Spinal cord (tissue), 10 donors: ENCODE measurements at places on chromosomes 16 and 17. TPM values are rescaled to one million over a fixed set of nuclear protein-coding genes. Genes with fewer than 3 reads are reported as not detected.

GRCh38 chr16:13767215-13767614 is 152.7 kb upstream of the ERCC4 start:
- H3K36me3 ChIP-seq, result no peaks in the 10 kb centered on the region
- no peak overlapping the region for H3K4me3 ChIP-seq
- no peak overlapping the region for H3K27ac ChIP-seq

DNA sequence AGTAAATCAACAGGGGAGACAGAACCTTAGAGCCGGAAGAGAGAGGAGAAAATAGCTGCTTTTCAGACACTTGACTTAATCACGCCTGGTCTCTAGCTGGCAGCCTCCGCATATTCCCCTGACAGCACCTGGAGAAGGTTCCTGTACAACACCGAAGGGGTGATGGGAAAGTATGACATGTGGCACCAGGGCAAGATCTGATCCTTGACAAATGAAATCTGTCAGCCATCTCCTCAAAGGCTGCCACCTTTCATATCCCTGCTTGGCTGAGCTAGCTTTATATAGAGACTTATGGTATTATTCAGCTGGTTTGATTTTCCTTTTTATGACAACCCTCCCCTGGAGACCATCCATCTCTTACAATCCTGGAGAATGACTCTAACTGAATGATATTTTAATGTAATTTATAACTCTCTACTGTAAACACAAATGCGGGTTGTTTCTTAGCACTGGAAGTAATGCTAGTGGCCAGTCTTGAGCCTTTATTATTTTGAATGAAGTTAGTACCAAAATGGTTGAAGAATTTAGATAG is 1205.3 kb upstream of the CDH8 start:
- H3K36me3 ChIP-seq, result no peaks in the 10 kb centered on the region
- no peaks in the 10 kb centered on the region for H3K4me1 ChIP-seq
- H3K27me3 ChIP-seq, result no peaks in the 10 kb centered on the region
- no peak overlapping the region for H3K27ac ChIP-seq
- no peak overlapping the region for H3K4me3 ChIP-seq

- H3K4me1 ChIP-seq, result peaks cover 58% of the 10 kb centered on the region
- no peak overlapping the region for H3K4me3 ChIP-seq
- no peak for DNase-seq
- no peak overlapping the region for H3K27ac ChIP-seq
- H3K27me3 ChIP-seq, result no peaks in the 10 kb centered on the region
- peaks cover 4% of the 10 kb centered on the region for H3K36me3 ChIP-seq
Observed at GRCh38 chr17:72556944-72557826, 436.4 kb downstream of the SOX9 start.

DNA sequence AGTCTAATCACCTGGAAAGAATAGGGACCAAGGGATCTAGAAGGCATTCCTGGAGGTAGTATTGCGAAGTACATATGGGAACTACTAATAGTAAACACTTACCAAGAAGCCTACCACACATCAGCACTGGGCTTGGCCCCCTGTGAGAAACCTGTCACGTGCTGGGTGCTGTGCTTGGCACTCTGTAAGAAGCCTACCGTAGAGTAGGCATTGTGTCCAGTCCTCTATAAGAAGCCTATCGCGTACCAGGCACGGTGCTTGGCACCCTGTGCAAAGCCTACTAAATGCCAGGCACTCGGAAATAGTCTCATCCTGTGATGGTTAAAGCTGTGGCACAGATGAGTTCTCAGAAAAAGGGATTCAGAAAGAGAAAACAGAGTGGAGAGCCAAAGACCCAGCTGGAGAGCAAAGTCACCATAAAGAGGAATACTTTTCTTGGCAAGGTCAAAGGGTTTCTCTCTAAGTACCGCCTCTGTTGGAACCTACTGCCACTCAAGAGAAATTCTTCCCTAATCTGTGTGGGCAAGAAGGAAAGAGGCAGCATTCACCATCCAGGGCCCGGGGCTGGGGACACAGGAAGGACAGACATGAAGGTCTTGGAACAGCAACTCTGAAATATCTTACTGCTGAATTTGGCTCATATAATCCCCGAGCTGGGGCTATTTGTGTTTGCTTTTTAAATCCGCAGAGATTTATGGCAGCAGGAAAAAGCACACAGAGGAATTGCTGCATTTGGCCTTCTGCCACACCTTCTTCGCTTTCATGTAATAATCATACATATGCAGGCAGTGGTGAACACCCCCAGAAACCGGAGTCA is 81.8 kb downstream of the VAT1L start:
- H3K27ac ChIP-seq, result peak overlapping the region; percentile 86
- peaks cover 14% of the 10 kb centered on the region for H3K4me1 ChIP-seq
- DNase-seq, result no peak
- H3K4me3 ChIP-seq, result no peak overlapping the region
- no peaks in the 10 kb centered on the region for H3K36me3 ChIP-seq

Gene TBC1D3H
- not detected for polyA plus RNA-seq

Gene TEX19
- polyA plus RNA-seq, result not detected

Gene CDH3
- 29.5 TPM for polyA plus RNA-seq

DNA sequence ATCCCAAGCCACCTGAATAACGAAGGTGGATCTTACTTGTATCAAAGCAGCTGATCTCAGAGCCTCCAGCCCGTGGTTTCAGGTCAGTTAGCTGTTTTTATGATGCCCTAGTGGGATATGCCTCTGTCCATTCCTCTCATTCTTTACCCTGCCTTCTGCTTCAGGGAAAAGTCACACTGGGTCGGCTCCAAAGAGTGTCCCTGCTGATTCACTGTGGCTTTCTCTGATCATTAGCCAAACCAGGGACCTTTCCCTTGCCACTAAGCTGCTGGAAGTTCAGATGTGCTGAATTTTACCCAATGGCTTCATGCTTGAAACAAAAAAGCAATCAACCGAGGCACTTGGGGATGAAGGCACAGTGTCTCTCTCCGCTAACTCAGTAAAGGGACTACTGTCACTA is 170.2 kb upstream of the SALL1 start:
- DNase-seq, result no peak
- no peak overlapping the region for H3K27ac ChIP-seq
- no peaks in the 10 kb centered on the region for H3K27me3 ChIP-seq

Gene BLMH
- 58.7 TPM for polyA plus RNA-seq

GRCh38 chr17:283911-284675 is 68.5 kb downstream of the RPH3AL start:
- H3K4me3 ChIP-seq, result no peak overlapping the region
- no peak overlapping the region for H3K27ac ChIP-seq
- peaks cover 10% of the 10 kb centered on the region for H3K36me3 ChIP-seq
- peaks cover 6% of the 10 kb centered on the region for H3K4me1 ChIP-seq
- no peak for DNase-seq
- no peaks in the 10 kb centered on the region for H3K27me3 ChIP-seq

DNA sequence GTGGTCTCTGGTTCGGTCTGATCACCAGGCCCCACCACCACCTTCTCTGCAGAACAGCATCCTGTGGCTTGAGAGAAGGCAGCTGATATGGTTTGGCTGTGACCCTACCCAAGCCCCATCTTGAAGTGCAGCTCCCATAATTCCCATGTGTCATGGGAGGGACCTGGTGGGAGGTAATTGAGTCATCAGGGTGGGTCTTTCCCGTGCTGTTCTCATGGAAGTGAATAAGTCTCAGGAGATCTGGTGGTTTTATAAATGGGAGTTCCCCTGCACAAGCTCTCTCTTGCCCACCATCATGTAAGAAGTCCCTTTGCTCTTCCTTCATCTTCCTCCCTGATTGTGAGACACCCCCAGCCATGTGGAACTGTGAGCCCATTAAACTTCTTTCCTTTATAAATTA is 352.3 kb upstream of the CDH5 start:
- H3K4me3 ChIP-seq, result no peak overlapping the region
- H3K27ac ChIP-seq, result no peak overlapping the region
- no peak for DNase-seq
- H3K4me1 ChIP-seq, result no peaks in the 10 kb centered on the region
- no peaks in the 10 kb centered on the region for H3K27me3 ChIP-seq

GRCh38 chr17:48048384-48049126 is 396 bp downstream of the NFE2L1 start:
- peak; percentile 56 for DNase-seq
- H3K4me3 ChIP-seq, result peak overlapping the region; percentile 84
- peaks cover 13% of the 10 kb centered on the region for H3K36me3 ChIP-seq
- H3K27me3 ChIP-seq, result no peaks in the 10 kb centered on the region

DNA sequence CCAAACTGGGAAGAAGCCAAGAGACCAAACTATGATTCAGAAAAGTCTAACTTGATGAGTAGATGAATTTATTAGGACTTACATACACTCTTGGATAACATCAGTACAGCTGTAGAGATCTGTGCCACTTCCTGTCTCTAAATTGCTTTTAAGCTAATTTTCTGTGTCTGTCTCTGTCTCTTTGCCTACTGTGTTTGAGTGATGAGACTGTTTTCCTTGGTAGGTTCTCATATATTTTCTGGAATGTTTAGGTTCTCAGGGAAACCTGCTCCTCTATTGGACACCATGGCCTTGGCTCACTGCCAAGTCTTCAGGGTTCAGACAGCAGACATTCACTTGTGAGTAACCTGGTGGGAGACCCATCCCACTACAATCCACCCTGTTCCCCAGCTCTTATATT is 103.5 kb upstream of the KIF2B start:
- no peak overlapping the region for H3K4me3 ChIP-seq
- H3K27me3 ChIP-seq, result no peaks in the 10 kb centered on the region
- DNase-seq, result no peak
- no peaks in the 10 kb centered on the region for H3K36me3 ChIP-seq

DNA sequence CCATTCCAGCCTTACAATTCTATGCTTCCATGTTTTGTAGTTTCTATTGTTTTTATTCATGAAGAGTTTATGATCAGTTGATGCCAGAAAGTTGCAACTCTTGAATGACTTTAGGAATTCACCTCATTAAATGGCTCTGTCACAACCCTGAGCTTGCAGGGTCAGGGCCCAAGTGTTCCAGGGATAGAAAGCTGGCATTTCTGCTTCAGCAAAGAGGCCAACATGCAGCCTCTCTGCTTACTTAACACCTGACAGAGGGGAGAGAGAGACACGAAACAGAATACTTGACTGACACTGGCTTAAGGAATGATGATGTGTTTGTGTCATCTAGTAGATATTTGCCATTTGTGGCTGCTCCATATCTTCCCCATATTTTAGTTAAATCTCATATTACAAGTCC is 328.1 kb downstream of the CA10 start:
- H3K36me3 ChIP-seq, result no peaks in the 10 kb centered on the region
- H3K4me3 ChIP-seq, result no peak overlapping the region
- no peaks in the 10 kb centered on the region for H3K27me3 ChIP-seq
- no peak for DNase-seq

Gene CLEC19A
- polyA plus RNA-seq, result 0.65 TPM

Gene NDRG4
- polyA plus RNA-seq, result 593 TPM

- peaks cover 76% of the 10 kb centered on the region for H3K36me3 ChIP-seq
- H3K27ac ChIP-seq, result no peak overlapping the region
- no peak overlapping the region for H3K4me3 ChIP-seq
Observed at GRCh38 chr16:2592786-2593185, 55.0 kb downstream of the PDPK1 start.

DNA sequence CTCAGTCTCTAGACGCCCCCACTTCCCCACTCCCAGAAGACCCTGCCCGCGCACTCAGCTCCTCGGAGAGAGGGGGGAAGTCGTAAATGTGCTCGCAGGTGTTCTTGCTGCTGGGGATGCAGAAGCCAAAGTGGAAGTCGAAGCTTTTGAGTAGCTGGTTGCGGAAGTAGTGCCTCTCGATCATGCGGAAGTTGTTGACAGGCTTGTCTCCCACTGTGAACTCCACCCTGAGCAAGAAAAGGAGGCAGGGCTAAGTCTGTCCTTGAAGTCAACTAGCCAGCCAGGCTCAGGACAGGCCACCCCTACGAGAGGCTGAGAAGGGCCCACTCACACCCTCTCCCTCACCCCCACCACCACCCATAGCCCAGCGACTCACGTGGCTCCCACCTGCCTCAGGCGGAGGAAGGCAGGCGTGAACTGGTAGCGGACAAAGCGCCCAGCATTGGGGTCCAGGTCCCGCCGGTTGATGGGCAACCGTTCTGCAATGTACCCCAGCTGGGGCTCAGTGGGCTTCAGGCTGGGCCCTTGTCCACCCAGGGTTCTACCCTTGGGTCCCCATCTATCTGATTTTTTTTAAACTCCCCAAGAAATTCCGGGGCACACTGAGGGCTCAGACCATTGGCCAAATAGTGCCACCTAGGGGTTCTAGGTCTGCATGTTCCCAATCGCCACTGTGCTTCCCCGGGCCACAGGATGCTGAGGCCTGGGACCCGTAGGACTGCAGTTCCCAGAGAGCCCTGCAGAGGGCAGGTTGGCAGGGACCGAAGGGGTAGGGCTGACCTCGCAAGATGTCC is 4.6 kb downstream of the UNC119 start:
- no peak overlapping the region for H3K27ac ChIP-seq
- no peaks in the 10 kb centered on the region for H3K27me3 ChIP-seq
- peaks cover 31% of the 10 kb centered on the region for H3K36me3 ChIP-seq

Gene SGCA
- polyA plus RNA-seq, result 1.4 TPM

DNA sequence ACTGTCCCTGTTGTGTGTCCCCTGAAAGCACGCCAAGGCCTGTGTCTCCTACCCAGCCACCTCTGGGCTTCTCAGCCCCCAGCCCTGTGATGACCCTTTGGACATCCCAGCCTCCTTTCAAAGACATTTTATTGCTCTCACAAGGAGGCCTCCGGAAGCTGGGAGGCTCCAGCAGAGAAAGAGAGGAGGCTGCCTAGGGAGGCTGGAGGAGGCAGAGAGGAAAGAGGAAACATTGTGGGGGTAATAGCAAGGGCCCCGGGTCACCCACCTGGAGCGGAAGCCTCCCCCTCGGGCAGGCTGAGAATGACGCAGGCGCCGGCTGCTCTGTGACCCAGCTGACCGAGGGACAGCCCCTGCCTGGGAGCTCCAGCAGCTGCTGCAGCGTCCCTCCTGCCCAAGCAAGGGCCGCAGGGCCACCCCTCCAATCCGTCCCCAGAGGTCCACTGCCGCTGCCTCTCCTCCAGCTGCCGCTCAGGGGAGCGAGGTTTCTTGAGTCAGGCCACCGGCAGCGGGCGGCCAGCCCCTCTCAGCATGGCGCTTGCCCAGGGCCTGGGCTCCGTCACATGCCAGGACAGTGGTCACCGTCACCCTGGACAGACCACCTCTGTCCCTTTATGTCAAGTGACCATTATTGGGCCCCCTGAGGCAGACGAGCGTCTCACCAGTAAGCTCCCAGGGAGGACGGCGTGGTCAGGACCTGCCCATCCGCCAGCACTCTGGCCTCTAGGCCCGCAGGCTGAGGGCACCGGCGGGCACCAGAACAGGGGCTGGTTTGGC is 29.3 kb downstream of the ACTG1 start:
- H3K4me1 ChIP-seq, result peaks cover 60% of the 10 kb centered on the region
- H3K27ac ChIP-seq, result no peak overlapping the region
- no peak for DNase-seq
- H3K4me3 ChIP-seq, result peak overlapping the region; percentile 1
- H3K27me3 ChIP-seq, result peaks cover 5% of the 10 kb centered on the region
- H3K36me3 ChIP-seq, result no peaks in the 10 kb centered on the region

DNA sequence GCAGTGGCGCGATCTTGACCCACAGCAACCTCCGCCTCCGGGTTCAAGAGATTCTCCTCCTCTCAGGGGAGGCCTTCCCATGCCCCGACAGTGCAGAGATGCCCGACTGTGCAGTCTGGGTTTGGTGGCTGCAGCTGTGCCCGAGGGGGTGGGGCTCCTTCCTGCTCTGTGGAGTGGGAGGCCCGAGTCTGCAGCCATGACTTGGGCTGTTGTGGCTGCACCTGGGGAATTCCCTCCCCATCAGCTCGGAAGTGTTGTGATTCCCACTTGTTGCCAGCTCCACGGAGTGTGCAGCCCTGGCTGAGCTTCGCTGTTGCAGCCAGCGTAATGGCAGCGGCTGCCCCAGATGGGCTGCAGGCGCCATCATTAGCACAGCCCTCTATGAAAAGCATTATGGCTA is 66.4 kb upstream of the SMIM36 start:
- H3K4me3 ChIP-seq, result peak overlapping the region; percentile 13
- H3K4me1 ChIP-seq, result peaks cover 13% of the 10 kb centered on the region
- no peak for DNase-seq
- no peaks in the 10 kb centered on the region for H3K27me3 ChIP-seq
- H3K27ac ChIP-seq, result peak overlapping the region; percentile 88
